ENCODE measurements at places on chromosomes 16 and 17. TPM values are rescaled to one million over a fixed set of nuclear protein-coding genes. Genes with fewer than 3 reads are reported as not detected.

DNA sequence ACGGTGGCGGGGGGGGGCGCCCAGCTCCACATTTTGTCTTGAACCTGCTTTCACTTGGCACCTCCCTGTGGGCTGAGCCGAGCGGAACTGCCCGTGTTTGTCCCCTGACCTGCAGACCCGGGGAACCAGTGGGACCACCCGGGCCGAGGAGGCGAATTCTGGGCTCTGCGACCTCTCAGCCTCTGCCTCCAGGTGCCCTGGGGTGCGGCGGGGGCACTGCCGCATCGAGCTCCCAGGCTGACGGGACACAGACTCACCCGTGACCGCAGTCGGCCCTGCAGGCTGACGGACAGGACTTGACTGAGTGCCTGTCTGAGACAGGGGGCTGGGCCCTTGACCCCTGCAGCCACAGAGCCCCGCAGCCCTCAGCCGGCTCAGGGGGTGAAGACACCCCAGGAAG lies 11.1 kb upstream of the C1QTNF8 start:
- no peak for DNase-seq

- no peak for DNase-seq
Measured at GRCh38 chr17:60292697-60293096, 99.2 kb downstream of the USP32 start.

- DNase-seq = peak; percentile 36
Measured at GRCh38 chr17:10021272-10021984, 116.4 kb upstream of the RCVRN start.

GRCh38 chr17:14946481-14946880 lies 318.6 kb downstream of the PMP22 start:
- DNase-seq = no peak

GRCh38 chr16:29028457-29029167 lies 43.8 kb downstream of the LAT start:
- no peak for DNase-seq

NPIPA5 gene
- 5.8 TPM for total RNA-seq

CD19 gene
- total RNA-seq = 1.1 TPM

SEZ6L2 gene
- 13.9 TPM for total RNA-seq

KRTAP2-2 gene
- total RNA-seq = not detected

TNP2 gene
- total RNA-seq = not detected

CDH8 gene
- 14.3 TPM for total RNA-seq

All from cardiac muscle cell (in vitro differentiated cells and primary cell).